ENCODE measurements at places on chromosomes 3 and 15. TPM values are rescaled to one million over a fixed set of nuclear protein-coding genes. Genes with fewer than 3 reads are reported as not detected.

AGTR1 gene
- 22.6 TPM for total RNA-seq

MAGEF1 gene
- total RNA-seq: 32.2 TPM

SLC15A2 gene
- 1.7 TPM for total RNA-seq

GRCh38 chr3:31288224-31288623 is 244.5 kb upstream of the STT3B start:
- no peak overlapping the region for H3K27ac ChIP-seq
- no peaks in the 10 kb centered on the region for H3K4me1 ChIP-seq
- no peaks in the 10 kb centered on the region for H3K27me3 ChIP-seq
- H3K4me3 ChIP-seq: no peak overlapping the region

DNA sequence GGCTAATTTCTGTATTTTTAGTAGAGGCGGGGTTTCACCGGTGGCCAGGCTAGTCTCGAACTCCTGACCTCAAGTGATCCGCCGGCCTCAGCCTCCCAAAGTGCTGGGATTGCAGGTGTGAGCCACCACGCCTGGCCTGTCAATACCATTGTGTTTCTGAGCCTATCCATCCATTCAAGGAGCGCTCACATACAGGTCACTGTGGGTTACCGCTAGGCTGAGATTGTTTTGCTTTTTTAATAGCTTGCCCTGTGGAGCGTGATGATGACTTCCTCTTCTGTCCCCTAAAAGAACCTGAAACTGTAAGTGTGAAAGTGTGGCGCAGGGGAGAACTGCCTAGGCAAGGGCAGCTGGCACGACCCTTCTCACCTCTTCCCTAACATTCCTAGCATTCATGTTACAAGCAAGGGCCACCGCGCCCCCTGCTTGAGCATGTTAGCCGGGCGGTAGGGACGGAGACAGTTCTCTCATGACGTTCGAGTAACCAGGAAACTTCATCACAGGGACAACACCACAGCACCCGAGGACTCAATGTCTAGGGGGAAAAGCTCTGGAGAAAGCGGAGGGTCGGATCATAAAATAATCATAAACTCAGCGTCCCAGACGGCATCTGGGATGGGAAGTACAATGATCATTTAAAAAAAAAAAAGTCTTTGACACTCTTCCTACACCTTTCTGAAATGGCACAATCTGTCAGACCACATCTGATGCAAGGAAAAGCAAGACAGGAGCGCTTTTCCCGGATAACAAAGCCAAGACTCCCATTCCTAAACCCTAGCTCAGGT is 790 bp downstream of the LAMP3 start:
- no peak overlapping the region for H3K27ac ChIP-seq
- no peak for DNase-seq
- no peaks in the 10 kb centered on the region for H3K36me3 ChIP-seq
- H3K4me1 ChIP-seq: no peaks in the 10 kb centered on the region
- H3K4me3 ChIP-seq: peak overlapping the region; percentile 41

DNA sequence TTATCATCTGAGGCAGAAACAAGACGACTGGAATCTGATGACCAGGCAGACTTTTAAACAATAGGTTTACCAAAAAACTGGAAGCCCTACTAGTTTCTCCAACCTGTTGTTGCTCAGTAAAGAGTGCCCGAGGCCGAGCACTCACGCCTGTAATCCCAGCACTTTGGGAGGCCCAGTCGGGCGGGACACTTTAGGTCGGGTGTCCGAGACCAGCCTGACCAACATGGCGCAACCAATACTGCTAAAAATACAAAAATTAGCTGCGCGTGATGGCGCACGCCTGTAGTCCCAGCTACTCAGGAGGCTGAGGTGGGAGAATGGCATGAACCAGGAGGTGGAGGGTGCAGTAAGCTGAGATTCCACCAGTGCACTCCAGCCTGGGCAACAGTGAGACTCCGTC is 1.1 kb upstream of the WDR5B start:
- peaks cover 5% of the 10 kb centered on the region for H3K36me3 ChIP-seq
- no peak for DNase-seq
- peaks cover 21% of the 10 kb centered on the region for H3K4me1 ChIP-seq
- H3K27ac ChIP-seq: peak overlapping the region; percentile 90

- no peaks in the 10 kb centered on the region for H3K27me3 ChIP-seq
- no peaks in the 10 kb centered on the region for H3K4me1 ChIP-seq
- peak overlapping the region; percentile 96 for H3K4me3 ChIP-seq
- no peaks in the 10 kb centered on the region for H3K36me3 ChIP-seq
- DNase-seq: no peak
- H3K27ac ChIP-seq: peak overlapping the region; percentile 99
Observed at GRCh38 chr3:183635107-183635430, 354 bp upstream of the KLHL24 start.

- H3K4me1 ChIP-seq: no peaks in the 10 kb centered on the region
- no peak for DNase-seq
- no peaks in the 10 kb centered on the region for H3K36me3 ChIP-seq
- H3K27me3 ChIP-seq: no peaks in the 10 kb centered on the region
Observed at GRCh38 chr3:163166197-163166596, 1669.6 kb downstream of the OTOL1 start.

DNA sequence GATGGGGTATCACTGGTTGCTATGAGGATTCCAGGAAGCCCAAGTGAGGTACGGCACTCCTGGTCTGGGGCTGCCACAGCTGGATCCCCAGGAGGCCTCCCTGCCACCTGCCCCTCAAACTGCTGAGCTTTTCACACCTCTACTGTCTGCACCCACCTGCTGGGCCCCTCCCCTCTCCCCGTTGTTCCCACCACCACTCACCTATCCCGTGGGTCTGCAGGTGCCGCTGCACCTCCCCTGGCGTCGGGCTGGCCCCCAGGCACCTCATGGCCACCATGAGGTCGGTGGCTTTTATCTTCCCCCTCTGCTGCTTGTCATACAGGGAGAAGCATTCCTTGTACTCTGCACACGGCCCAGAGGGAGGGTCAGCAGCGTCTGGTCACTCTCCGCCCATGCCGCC is 5.8 kb downstream of the CALML4 start:
- peaks cover 25% of the 10 kb centered on the region for H3K4me1 ChIP-seq
- no peak for DNase-seq
- H3K36me3 ChIP-seq: no peaks in the 10 kb centered on the region
- no peaks in the 10 kb centered on the region for H3K27me3 ChIP-seq
- no peak overlapping the region for H3K27ac ChIP-seq

GRCh38 chr15:66476535-66476934 is 21.0 kb downstream of the SNAPC5 start:
- DNase-seq: no peak
- no peak overlapping the region for H3K4me3 ChIP-seq
- peaks cover 7% of the 10 kb centered on the region for H3K36me3 ChIP-seq
- H3K4me1 ChIP-seq: no peaks in the 10 kb centered on the region

GRCh38 chr15:77107531-77108355 is 36.8 kb upstream of the TSPAN3 start:
- no peak overlapping the region for H3K27ac ChIP-seq
- no peaks in the 10 kb centered on the region for H3K36me3 ChIP-seq
- H3K4me1 ChIP-seq: no peaks in the 10 kb centered on the region

- no peaks in the 10 kb centered on the region for H3K36me3 ChIP-seq
- H3K27me3 ChIP-seq: no peaks in the 10 kb centered on the region
- H3K4me3 ChIP-seq: no peak overlapping the region
- H3K27ac ChIP-seq: no peak overlapping the region
- no peak for DNase-seq
Observed at GRCh38 chr3:50401978-50402595, 42.8 kb upstream of the TMEM115 start.

All from right atrium auricular region (tissue), 2 donors.